ENCODE measurements at places on chromosomes 7 and 10.

DNA sequence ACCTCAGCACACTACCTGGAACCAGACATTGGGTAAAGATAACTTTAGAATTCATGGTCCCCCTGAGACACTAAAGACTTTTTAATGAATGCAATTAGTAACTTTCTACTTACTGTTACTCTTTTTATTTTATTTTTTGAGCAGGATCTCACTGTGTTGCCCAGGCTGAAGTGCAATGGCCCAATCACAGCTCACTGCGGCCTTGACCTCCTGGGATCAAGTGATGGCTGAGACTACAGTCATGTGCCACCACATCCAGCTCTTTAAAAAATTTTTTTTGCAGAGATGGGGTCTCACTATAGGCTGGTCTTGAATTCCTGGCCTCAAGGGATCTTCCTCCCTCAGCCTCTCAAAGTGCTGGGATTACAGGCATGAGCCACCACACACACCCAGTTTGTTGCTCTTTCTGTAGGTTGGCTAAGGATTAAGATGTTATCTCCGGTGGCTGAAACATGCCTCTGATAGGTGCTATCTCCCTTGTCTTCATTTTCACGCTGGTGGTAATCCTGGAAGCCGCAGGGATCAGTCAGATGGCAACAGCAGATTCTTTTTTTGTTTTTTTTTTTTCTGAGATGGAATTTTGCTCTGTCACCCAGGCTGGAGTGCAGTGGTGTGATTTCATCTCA, 128.3 kb downstream of the TCF7L2 start:
- DNase-seq = no peak

DNA sequence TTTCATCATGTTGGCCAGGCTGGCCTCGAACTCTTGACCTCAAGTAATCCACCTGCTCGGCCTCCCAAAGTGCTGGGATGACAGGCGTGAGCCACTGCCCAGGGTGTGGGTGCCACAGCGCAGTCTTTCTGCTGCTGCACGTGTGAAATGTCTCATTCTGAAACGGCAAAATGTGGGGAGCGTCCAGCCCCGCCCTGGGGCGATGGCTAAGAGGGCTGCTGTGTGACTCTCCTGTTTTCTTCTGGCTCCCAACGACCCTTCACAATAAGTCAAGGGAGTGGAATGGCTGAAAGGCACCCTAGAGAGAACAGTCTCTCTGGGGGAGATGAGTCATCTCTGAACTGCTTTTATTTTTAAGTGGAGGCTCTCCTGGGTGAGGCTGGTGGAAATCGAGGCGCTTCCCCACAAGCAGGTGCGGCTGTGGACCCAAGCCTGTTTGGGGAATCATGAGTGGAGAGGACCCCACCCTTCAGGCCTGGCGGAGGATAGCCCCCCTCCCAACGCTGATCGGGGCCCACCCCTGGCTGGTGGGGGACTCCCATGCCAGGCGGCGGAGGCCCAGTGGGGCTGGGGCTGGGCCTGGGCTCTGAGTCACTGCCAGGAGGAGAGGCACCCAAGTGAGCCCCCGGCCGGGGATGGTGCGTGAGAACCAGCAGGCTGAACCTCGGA, 18.0 kb downstream of the ADAP1 start:
- no peak for DNase-seq

DNA sequence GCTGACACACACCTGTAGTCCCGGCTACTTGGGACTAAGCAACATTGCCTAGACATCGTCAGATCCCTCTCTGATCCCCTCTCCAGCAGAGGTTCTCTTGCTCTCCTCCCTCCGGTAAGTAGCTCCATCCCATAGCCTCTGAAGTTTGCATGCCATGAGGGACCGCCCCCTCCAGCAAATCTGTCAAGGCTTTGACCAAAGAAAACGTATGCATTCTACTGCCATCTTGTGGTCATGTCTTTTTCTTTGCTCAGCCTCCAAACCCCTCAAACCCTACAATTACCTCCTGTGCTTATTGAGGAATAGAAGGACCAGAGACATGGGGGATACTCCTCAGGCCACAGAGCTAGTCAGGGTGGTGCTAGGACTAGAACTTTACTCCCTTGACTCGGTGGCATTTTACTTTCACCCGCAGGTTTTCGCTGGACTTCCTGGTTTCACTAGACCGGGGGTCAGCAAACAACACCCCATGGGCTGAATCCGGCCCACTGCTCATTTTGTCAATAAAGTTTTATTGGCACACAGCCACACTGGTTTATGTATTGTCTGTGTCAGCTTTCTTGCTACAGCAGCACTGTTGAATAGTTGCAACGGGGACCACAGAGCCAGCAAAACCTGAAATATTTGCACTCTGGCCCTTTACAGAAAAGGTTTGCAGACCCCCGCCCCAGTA, 202.6 kb upstream of the FOXK1 start:
- no peak for DNase-seq

GRCh38 chr7:51069411-51070083, 247.1 kb downstream of the COBL start:
- DNase-seq = no peak

GRCh38 chr10:51340366-51340765, 266.1 kb downstream of the PRKG1 start:
- DNase-seq = no peak

GRCh38 chr10:66982053-66982420, 56.2 kb downstream of the LRRTM3 start:
- no peak for DNase-seq

- DNase-seq = no peak
Observed at GRCh38 chr10:76576276-76576962, 1061.2 kb downstream of the KCNMA1 start.

- no peak for DNase-seq
Observed at GRCh38 chr10:98456686-98457482, 10.1 kb upstream of the HPS1 start.

GRCh38 chr10:62186999-62187675, 81.5 kb downstream of the RTKN2 start:
- DNase-seq = no peak

GRCh38 chr10:325282-325681, 190.0 kb downstream of the ZMYND11 start:
- DNase-seq = no peak

GRCh38 chr7:106039486-106040060, 72.5 kb downstream of the SYPL1 start:
- no peak for DNase-seq

DNA sequence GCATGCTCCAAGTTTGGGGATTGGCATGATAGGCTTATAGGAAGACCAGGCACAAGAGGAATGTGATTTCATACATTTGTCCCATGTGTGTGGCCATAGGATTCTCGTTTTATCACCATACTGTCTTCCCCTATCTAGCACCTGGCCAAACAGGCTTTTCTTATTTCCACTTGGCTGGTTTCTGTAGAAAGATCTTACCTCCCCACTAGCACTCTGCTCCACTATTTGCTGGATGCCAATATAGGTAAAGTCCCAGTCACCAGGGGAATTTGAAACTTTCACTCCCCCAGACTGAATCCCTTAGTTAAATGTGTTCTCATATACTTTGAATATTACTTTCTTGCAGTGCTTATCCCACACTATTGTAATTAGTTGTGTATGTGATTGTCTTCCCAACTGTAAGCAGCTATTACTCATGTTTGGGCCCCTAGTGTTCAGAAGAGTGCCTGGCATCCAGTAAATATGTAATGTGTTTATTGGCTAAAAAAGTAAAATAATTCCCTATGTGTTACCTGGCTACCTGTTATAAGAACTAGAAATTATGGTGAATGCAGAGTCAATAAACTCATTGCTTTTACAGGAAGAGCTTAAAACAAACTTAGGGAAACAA, 109.0 kb downstream of the LRMDA start:
- no peak for DNase-seq
